ENCODE measurements at places on chromosomes 16 and 17. TPM values are rescaled to one million over a fixed set of nuclear protein-coding genes. Genes with fewer than 3 reads are reported as not detected.
A peak's percentile ranks its signal among the peaks of the same experiment; 100 is the strongest.

GRCh38 chr16:73052576-73052975 lies 4.6 kb upstream of the ZFHX3 start:
- peak; percentile 72 for DNase-seq
- H3K27me3 ChIP-seq = peaks cover 100% of the 10 kb centered on the region
- H3K27ac ChIP-seq = no peak overlapping the region
- no peaks in the 10 kb centered on the region for H3K36me3 ChIP-seq
- peaks cover 74% of the 10 kb centered on the region for H3K4me1 ChIP-seq
- H3K4me3 ChIP-seq = no peak overlapping the region

- peak; percentile 94 for DNase-seq
- H3K4me3 ChIP-seq = peak within 1 kb of the TSS; percentile 53
Observed at GRCh38 chr17:55264645-55265298, at the start of gene HLF. HLF (plus strand) TSS chr17:55264960; CDS start chr17:55265485, 525 bp downstream.

GRCh38 chr17:3557768-3558583 lies at the start of gene TRPV3:
TRPV3 (minus strand) TSS chr17:3557812; CDS start chr17:3554850, 2,962 bp downstream.
- no peak within 1 kb of the TSS for H3K4me3 ChIP-seq
- no peak for DNase-seq
- no peaks in the 10 kb centered on the region for H3K4me1 ChIP-seq
- no peaks in the 10 kb centered on the region for H3K36me3 ChIP-seq
- no peak within 1 kb of the TSS for H3K27ac ChIP-seq

GRCh38 chr17:71985111-71986039 lies 135.4 kb upstream of the SOX9 start:
- no peaks in the 10 kb centered on the region for H3K27me3 ChIP-seq
- no peaks in the 10 kb centered on the region for H3K36me3 ChIP-seq
- no peak overlapping the region for H3K4me3 ChIP-seq
- H3K27ac ChIP-seq = no peak overlapping the region
- DNase-seq = no peak
- no peaks in the 10 kb centered on the region for H3K4me1 ChIP-seq

DNA sequence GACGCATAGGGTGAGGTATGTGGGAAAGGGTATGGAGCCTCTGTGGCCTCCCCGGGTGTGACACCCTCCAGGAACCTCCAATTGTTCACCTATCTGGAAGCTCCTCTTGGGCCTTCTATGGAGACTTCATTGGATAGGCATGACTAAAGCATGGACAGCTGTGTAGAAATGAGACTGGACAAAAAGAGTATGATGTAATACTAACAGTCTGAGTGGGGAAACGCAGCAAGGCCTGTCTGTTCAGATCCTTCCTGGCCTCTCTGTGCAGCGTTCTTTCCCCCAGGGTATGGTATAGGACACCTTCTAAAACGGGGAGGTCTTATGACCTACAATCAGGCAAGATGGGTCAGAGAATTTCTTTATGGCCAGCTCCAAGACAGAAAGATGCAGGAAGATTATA lies 30.7 kb upstream of the CCNF start:
- H3K27me3 ChIP-seq = no peaks in the 10 kb centered on the region
- H3K27ac ChIP-seq = no peak overlapping the region
- no peak overlapping the region for H3K4me3 ChIP-seq
- H3K4me1 ChIP-seq = no peaks in the 10 kb centered on the region

DNA sequence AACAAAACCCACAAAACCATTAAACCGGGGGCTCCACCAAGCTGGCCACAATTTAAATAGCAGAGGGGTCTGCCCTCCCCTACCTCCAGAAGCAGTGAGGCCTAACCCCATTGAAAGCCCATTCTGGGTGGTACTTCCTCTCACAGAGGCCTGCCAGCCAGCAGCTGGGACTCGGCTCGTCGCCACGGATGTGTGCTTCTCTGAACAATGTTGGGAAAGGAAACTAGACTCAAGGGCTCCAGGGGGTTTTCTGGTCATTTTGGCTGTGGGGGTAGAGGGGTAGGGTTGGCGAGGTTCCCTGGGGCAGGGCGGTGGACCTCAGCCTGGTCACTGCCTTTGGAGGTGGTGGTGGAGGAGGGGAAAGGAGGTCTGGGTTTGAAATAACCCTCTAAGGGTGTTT lies 4.7 kb upstream of the PLCG2 start:
- DNase-seq = no peak
- peaks cover 28% of the 10 kb centered on the region for H3K27me3 ChIP-seq

- peaks cover 12% of the 10 kb centered on the region for H3K4me1 ChIP-seq
- DNase-seq = peak; percentile 22
- H3K27ac ChIP-seq = peak overlapping the region; percentile 60
- H3K4me3 ChIP-seq = no peak overlapping the region
- H3K27me3 ChIP-seq = no peaks in the 10 kb centered on the region
Observed at GRCh38 chr16:56980792-56981724, 8.3 kb upstream of the NLRC5 start.

GRCh38 chr16:55330781-55331647 lies 7.0 kb downstream of the IRX6 start:
- peaks cover 11% of the 10 kb centered on the region for H3K4me1 ChIP-seq
- H3K27me3 ChIP-seq = peaks cover 100% of the 10 kb centered on the region
- H3K4me3 ChIP-seq = peak overlapping the region; percentile 51
- DNase-seq = peak; percentile 41

DNA sequence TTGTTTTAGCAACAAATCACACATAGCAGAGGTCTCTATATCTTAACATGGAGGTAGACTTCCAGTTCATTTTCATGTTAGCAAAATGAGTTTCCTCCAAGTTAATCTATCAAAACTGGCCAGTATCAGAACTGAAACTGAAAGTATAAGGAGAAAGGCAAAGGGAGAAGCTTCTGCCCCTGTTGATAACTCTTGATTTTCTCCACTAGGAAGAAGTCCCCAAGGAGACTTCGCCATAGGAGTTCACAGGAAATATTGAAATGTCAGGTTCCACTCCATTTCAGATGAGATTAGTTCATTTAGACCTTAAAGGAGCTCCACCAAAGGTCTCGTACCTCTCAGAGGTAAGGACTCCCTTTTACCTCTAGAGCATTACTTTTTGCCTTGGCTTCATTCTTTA lies 1.2 kb upstream of the OGFOD3 start:
- no peak overlapping the region for H3K27ac ChIP-seq
- peaks cover 5% of the 10 kb centered on the region for H3K27me3 ChIP-seq
- no peak for DNase-seq
- no peaks in the 10 kb centered on the region for H3K36me3 ChIP-seq

- H3K4me3 ChIP-seq = no peak overlapping the region
- H3K4me1 ChIP-seq = peaks cover 18% of the 10 kb centered on the region
- H3K36me3 ChIP-seq = no peaks in the 10 kb centered on the region
- H3K27me3 ChIP-seq = no peaks in the 10 kb centered on the region
- peak; percentile 19 for DNase-seq
Observed at GRCh38 chr16:5166486-5166885, 68.9 kb upstream of the EEF2KMT start.

GRCh38 chr17:72176951-72177660 lies 56.3 kb downstream of the SOX9 start:
- no peaks in the 10 kb centered on the region for H3K36me3 ChIP-seq
- no peak overlapping the region for H3K27ac ChIP-seq
- peaks cover 28% of the 10 kb centered on the region for H3K4me1 ChIP-seq
- no peak overlapping the region for H3K4me3 ChIP-seq
- no peaks in the 10 kb centered on the region for H3K27me3 ChIP-seq

DNA sequence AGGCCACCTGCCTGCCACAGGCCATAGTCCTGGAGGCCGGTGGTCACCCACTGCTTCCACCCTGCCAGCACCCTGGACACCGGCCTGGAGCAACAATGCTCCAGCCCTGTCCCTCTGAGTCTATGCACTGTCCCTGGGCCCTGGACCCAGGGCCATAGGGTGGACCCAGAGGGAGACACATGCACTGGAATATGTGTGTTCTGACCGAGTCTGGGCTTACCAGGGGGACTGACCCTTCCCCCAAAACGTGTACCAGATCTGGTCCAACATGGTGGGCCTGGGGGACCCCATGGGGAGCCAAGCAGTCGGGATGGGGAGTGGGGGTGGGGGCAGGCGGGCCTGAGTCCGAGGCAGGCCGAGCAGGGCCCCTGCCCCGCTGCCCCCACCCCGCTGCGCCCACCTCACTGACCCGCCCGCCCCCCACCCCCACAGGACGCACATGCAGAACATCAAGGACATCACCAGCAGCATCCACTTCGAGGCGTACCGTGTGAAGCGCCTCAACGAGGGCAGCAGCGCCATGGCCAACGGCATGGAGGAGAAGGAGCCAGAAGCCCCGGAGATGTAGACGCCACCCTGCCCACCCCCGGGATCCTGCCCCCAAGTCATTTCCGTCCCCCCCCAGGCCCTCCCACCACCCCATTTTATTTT lies 357.4 kb downstream of the SEC14L1 start:
- H3K4me1 ChIP-seq = peaks cover 3% of the 10 kb centered on the region
- H3K36me3 ChIP-seq = no peaks in the 10 kb centered on the region
- no peaks in the 10 kb centered on the region for H3K27me3 ChIP-seq
- no peak overlapping the region for H3K27ac ChIP-seq

DNA sequence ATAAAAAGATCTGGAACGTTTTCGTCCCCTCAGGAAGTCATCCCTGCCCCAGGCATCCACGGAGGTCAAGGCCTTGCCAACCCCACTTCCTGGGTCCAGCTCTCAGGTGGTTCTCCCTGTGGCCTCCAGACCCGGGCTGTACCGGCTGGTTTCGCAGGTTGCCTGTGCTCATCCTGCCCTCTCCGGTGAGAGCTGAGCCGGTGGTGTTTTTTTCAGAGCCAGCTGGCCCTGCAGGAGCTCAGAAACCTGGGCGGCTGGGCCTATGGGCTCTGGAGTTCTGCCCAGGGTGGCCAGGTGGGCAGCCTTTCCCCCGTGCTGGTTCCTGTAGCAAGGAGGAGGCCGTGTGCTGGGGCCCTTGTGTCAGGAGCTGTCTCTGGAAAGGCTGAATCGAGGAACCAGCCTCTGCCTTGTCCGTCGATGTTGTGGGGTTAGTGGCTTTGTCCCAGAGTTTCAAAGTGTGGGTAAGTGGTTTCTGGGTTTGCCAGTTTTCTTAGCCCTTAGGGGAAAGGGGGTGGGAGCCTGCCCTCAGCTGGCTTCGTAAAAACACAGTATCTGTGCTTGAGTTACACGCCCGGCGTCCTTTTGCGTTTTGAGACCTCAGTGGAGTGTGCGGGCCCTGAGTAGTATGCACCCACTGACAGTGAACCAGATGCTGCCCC lies 23.6 kb downstream of the C16orf90 start:
- no peaks in the 10 kb centered on the region for H3K27me3 ChIP-seq
- H3K4me1 ChIP-seq = peaks cover 12% of the 10 kb centered on the region
- no peak overlapping the region for H3K4me3 ChIP-seq
- no peak overlapping the region for H3K27ac ChIP-seq
- no peak for DNase-seq

DNA sequence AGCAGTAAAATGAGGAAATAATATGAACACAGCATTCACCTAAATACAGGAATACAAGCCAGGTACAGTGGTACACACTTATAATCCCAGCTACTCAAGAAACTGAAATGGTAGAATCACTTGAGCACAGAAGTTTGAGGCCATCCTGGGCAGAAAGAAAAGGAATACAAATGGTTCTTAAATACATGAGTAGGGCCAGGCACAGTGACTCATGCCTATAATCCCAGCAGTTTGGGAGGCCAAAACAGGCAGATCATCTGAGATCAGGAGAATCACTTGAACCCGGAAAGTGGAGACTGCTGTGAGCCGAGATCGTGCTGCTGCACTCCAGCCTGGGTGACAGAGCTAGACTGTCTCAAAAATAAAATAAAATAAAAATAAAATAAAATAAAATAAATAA lies 23.0 kb upstream of the SMG8 start:
- no peaks in the 10 kb centered on the region for H3K27me3 ChIP-seq
- no peak for DNase-seq
- no peaks in the 10 kb centered on the region for H3K4me1 ChIP-seq
- no peak overlapping the region for H3K27ac ChIP-seq
- peaks cover 17% of the 10 kb centered on the region for H3K36me3 ChIP-seq

DNA sequence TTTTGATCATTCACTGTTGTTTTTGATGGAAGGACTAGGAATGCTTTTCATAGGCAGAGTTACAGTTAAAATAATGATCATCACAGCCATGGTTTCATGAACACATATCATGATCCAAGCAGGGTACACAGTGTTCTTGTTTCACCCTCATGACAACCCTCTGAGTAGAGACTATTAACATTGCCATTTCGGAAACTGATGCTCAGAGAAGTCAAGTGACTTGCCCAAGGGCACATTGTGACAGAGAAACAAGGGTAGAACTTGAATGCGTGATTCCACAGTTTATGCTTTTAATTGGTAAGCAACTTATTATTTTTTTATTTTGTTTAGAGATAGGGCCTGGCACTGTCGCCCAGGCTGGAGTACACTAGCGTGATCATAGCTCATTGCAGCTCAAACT lies 202.3 kb downstream of the KATNIP start:
- H3K4me1 ChIP-seq = no peaks in the 10 kb centered on the region
- no peaks in the 10 kb centered on the region for H3K27me3 ChIP-seq
- H3K4me3 ChIP-seq = no peak overlapping the region
- no peak overlapping the region for H3K27ac ChIP-seq

DNA sequence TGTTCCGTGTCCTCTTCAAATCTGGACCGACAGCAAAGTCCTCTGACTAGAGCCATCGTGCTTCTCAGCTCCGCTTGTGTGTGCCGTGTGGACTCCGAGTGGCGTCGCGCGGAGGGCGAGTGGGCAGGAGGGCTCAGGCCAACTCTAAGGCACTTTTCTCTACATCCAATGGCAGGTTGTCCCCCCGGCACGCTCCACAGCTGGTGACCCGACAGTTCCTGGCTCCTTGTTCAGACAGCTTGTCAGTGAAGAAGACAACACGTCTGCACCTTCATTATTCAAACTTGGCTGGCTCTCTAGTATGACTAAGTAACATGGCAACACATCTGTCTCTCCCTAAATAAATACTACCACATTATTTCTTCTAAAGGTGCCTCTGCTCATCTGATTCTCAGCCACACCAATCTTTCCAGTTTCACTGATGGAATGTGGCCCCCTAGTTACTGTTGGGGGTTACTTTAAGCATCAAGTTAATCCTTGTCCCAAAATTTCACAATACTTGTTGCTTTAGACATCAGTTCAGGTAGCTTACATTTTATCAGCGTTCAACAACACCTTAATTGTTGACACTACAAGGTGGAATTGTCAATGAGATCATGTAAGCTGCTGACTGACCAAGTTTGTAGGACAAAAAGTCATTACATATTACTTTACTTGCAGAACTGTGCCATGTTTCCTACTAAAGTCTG lies 15.4 kb downstream of the COG1 start:
- H3K4me3 ChIP-seq = no peak overlapping the region
- H3K36me3 ChIP-seq = no peaks in the 10 kb centered on the region
- no peak overlapping the region for H3K27ac ChIP-seq
- no peak for DNase-seq

Gene CA10
- total RNA-seq = 0.65 TPM

Gene GAA
- 78.3 TPM for total RNA-seq

Gene CD300H
- total RNA-seq = not detected

Gene KRTAP9-7
- total RNA-seq = not detected

Gene PIRT
- total RNA-seq = not detected

Gene TNFSF13
- total RNA-seq = 0.37 TPM

Gene CTRL
- total RNA-seq = 0.40 TPM

Gene MRPS34
- total RNA-seq = 48.4 TPM

Gene ZNF500
- 17.9 TPM for total RNA-seq

Gene MYH11
- total RNA-seq = 0.07 TPM

Gene KRT20
- not detected for total RNA-seq

Data from neural progenitor cell (in vitro differentiated cells).